Mesendoderm (in vitro differentiated cells): ENCODE measurements at places on chromosomes 4 and X.

GRCh38 chr4:150209140-150209829 is 131.0 kb downstream of the DCLK2 start:
- H3K27me3 ChIP-seq = no peaks in the 10 kb centered on the region
- no peaks in the 10 kb centered on the region for H3K4me1 ChIP-seq
- DNase-seq = peak; percentile 73
- H3K4me3 ChIP-seq = no peak overlapping the region
- no peaks in the 10 kb centered on the region for H3K36me3 ChIP-seq

DNA sequence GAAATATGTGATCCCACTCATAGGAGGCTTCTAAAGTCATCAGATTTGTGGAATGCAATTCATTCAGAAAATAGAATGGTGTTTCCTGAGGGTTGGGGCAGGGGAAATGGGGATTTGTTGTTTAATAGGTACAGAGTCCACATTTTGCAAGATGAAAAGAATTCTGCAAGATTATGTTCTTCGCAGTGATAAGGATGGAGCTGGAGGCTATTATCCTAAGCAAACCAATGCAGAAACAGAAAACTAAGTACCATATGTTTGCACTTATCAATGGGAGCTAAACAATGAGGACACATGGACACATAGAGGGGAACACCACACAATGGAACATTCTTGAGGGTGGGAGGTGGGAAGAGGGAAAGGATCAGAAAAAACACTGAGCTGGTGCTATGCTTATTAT is 144.3 kb upstream of the NLGN4X start:
- H3K36me3 ChIP-seq = no peaks in the 10 kb centered on the region
- H3K4me1 ChIP-seq = no peaks in the 10 kb centered on the region
- H3K27ac ChIP-seq = no peak overlapping the region

DNA sequence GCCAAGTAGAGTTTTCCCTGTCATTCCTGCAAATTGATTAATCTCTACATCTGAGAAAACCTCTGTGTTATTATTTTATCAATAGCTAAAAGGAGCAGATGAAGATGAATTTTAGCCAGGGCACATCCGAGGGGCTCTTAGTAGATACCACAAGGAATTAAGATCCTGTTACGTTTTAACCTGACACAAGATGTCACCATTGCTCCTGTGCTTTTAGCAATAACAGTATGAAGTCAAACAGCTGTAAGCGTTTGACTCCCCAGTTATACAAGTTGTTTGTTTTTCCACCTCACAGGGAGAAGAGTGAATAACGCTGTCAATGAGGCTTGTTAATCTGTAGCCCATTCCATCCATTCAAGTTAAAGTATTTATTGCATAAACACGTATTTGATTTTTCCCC is 76.0 kb upstream of the AP1S2 start:
- H3K27me3 ChIP-seq = no peaks in the 10 kb centered on the region
- no peaks in the 10 kb centered on the region for H3K4me1 ChIP-seq
- peak; percentile 75 for DNase-seq
- H3K4me3 ChIP-seq = no peak overlapping the region
- H3K27ac ChIP-seq = no peak overlapping the region
- no peaks in the 10 kb centered on the region for H3K36me3 ChIP-seq

GRCh38 chr4:101651778-101652177 is 138.8 kb upstream of the BANK1 start:
- no peak overlapping the region for H3K27ac ChIP-seq
- H3K4me3 ChIP-seq = no peak overlapping the region
- H3K36me3 ChIP-seq = no peaks in the 10 kb centered on the region
- H3K4me1 ChIP-seq = no peaks in the 10 kb centered on the region

- DNase-seq = no peak
- H3K4me1 ChIP-seq = no peaks in the 10 kb centered on the region
- no peaks in the 10 kb centered on the region for H3K36me3 ChIP-seq
- no peak overlapping the region for H3K4me3 ChIP-seq
Observed at GRCh38 chr4:90996813-90997212, 869.6 kb downstream of the CCSER1 start.

- H3K36me3 ChIP-seq = no peaks in the 10 kb centered on the region
- H3K27ac ChIP-seq = peak overlapping the region; percentile 11
- no peaks in the 10 kb centered on the region for H3K4me1 ChIP-seq
Observed at GRCh38 chr4:33746979-33747378, 2497.3 kb downstream of the ARAP2 start.

- no peak overlapping the region for H3K27ac ChIP-seq
- H3K36me3 ChIP-seq = no peaks in the 10 kb centered on the region
- peaks cover 54% of the 10 kb centered on the region for H3K27me3 ChIP-seq
- no peak overlapping the region for H3K4me3 ChIP-seq
- no peaks in the 10 kb centered on the region for H3K4me1 ChIP-seq
Observed at GRCh38 chrX:25005382-25006185, 10.2 kb downstream of the ARX start.

GRCh38 chr4:188732131-188732530 is 592.9 kb downstream of the TRIML1 start:
- H3K4me3 ChIP-seq = no peak overlapping the region
- no peaks in the 10 kb centered on the region for H3K4me1 ChIP-seq
- DNase-seq = no peak
- no peak overlapping the region for H3K27ac ChIP-seq
- H3K27me3 ChIP-seq = no peaks in the 10 kb centered on the region

- no peak overlapping the region for H3K4me3 ChIP-seq
- H3K36me3 ChIP-seq = no peaks in the 10 kb centered on the region
- H3K27me3 ChIP-seq = no peaks in the 10 kb centered on the region
- H3K27ac ChIP-seq = no peak overlapping the region
Observed at GRCh38 chrX:48179691-48180090, 16.9 kb downstream of the SSX5 start.

DNA sequence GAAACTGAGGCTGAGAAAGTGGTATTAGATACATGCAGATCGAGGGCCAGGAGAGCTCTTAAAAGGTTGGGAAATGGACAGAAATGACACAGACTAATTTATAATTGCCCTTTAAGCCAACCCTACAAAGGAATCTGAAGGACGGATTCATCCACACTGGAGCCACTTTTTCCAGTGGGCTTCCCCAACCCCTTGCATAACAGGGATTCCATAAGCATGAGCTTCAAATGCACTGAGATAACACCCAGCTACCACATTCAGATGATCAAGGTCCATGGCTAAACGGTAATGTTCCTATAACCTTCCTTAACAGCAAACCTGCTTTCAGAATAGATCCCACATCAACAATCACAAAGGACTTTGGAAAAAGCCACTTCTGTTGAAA is 34.2 kb downstream of the PLAC1 start:
- no peak for DNase-seq
- H3K27ac ChIP-seq = no peak overlapping the region
- H3K4me3 ChIP-seq = no peak overlapping the region
- no peaks in the 10 kb centered on the region for H3K27me3 ChIP-seq

- no peaks in the 10 kb centered on the region for H3K4me1 ChIP-seq
- H3K27me3 ChIP-seq = no peaks in the 10 kb centered on the region
- no peaks in the 10 kb centered on the region for H3K36me3 ChIP-seq
- no peak overlapping the region for H3K27ac ChIP-seq
Observed at GRCh38 chrX:110251526-110251925, 66.4 kb downstream of the AMMECR1 start.

- H3K36me3 ChIP-seq = no peaks in the 10 kb centered on the region
- H3K27ac ChIP-seq = no peak overlapping the region
- no peaks in the 10 kb centered on the region for H3K27me3 ChIP-seq
- no peaks in the 10 kb centered on the region for H3K4me1 ChIP-seq
Observed at GRCh38 chrX:129040124-129040523, 483.2 kb downstream of the SMARCA1 start.

GRCh38 chrX:118495958-118496762 is 545 bp downstream of the DOCK11 start:
- no peak overlapping the region for H3K27ac ChIP-seq
- H3K4me3 ChIP-seq = peak overlapping the region; percentile 17
- no peaks in the 10 kb centered on the region for H3K4me1 ChIP-seq
- DNase-seq = peak; percentile 21

GRCh38 chrX:51155157-51155556 is 177.5 kb upstream of the NUDT10 start:
- no peak overlapping the region for H3K27ac ChIP-seq
- no peaks in the 10 kb centered on the region for H3K4me1 ChIP-seq
- H3K27me3 ChIP-seq = no peaks in the 10 kb centered on the region
- no peak for DNase-seq
- H3K4me3 ChIP-seq = no peak overlapping the region
- no peaks in the 10 kb centered on the region for H3K36me3 ChIP-seq

GRCh38 chr4:139025841-139026240 is 10.3 kb downstream of the NOCT start:
- H3K27me3 ChIP-seq = no peaks in the 10 kb centered on the region
- H3K27ac ChIP-seq = no peak overlapping the region
- no peak for DNase-seq

- no peak overlapping the region for H3K4me3 ChIP-seq
- DNase-seq = no peak
- H3K27me3 ChIP-seq = no peaks in the 10 kb centered on the region
- no peak overlapping the region for H3K27ac ChIP-seq
- no peaks in the 10 kb centered on the region for H3K4me1 ChIP-seq
Observed at GRCh38 chr4:126028876-126029275, 714.1 kb downstream of the FAT4 start.

- H3K27me3 ChIP-seq = no peaks in the 10 kb centered on the region
- peaks cover 5% of the 10 kb centered on the region for H3K4me1 ChIP-seq
- DNase-seq = peak; percentile 26
- no peak overlapping the region for H3K4me3 ChIP-seq
- peaks cover 1% of the 10 kb centered on the region for H3K36me3 ChIP-seq
Observed at GRCh38 chr4:8478801-8479744, 38.5 kb downstream of the TRMT44 start.

DNA sequence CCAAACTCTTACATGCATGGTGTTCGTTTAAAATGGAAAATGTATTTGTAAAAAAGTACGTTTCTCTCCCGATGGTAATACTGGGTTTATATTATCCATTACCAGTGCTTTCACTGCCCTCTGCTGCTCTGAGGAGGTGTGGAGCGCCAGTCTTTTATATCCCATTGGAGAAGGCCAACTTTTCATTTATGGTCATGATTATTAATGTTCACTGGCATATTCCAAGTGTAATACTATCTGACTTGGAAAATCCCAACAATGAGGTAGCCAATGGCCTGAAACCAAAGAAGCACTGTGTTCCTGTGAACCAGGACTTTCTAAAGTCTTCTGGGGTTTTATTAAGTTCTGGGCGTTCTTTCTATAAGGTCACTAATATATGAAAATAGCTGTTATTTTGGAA is 80.7 kb downstream of the SYNPO2 start:
- DNase-seq = peak; percentile 44
- H3K27ac ChIP-seq = no peak overlapping the region
- H3K27me3 ChIP-seq = no peaks in the 10 kb centered on the region
- no peak overlapping the region for H3K4me3 ChIP-seq

DNA sequence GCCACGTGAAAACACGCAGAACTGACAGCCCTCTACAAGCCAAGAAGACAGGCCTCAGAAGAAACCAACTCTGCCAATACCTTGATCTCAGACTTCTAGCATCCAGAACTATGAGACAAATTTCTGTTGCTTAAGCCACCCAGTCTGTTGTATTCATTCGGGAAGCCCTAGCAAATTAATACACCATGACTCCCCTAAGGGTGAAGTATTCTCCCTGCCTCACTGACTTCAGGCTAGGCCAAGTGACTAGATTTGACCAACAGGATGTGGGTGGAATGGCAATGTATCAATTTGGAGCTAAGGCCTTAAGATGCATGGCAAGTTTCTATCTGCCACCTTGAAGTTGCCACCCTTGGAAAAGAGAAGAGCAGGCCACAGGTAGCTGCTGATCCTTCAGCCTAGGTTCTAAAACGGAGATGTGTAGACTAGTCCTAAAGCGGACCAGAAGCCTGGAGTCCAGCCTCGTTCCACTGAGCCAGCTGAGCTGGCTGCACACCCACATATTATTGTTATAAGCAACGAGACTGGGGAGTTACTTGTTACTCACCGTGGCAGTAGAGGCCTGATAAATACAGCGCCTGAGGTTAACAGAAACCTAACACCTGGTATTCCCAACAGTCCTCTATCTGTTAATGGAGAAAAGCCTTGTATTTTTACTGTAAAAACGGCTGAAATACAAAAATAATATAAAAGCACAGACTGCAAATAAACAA is 16.4 kb downstream of the SCARB2 start:
- H3K27ac ChIP-seq = no peak overlapping the region
- no peak overlapping the region for H3K4me3 ChIP-seq
- no peaks in the 10 kb centered on the region for H3K27me3 ChIP-seq
- DNase-seq = no peak
- no peaks in the 10 kb centered on the region for H3K36me3 ChIP-seq

DNA sequence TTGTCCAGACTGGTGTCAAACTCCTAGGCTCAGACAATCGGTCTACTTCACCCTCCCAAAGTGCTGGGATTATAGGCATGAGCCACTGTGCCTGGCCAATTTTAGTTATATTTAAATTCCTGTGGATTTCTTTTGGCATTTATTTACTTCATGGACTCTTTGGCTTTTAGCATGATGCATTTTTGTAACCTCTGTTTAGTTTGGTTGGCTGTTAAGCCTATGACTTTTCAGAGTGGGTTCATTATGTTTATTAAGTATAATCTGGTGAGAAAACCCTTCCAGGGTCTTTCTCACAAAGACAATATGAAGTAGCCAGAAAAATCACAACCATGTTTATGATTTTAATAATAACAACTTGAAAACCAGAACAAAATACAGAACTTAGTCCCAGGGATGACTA is 49.4 kb downstream of the USP38 start:
- no peak overlapping the region for H3K4me3 ChIP-seq
- no peaks in the 10 kb centered on the region for H3K27me3 ChIP-seq
- H3K27ac ChIP-seq = no peak overlapping the region
- no peak for DNase-seq
- no peaks in the 10 kb centered on the region for H3K4me1 ChIP-seq
- H3K36me3 ChIP-seq = no peaks in the 10 kb centered on the region

DNA sequence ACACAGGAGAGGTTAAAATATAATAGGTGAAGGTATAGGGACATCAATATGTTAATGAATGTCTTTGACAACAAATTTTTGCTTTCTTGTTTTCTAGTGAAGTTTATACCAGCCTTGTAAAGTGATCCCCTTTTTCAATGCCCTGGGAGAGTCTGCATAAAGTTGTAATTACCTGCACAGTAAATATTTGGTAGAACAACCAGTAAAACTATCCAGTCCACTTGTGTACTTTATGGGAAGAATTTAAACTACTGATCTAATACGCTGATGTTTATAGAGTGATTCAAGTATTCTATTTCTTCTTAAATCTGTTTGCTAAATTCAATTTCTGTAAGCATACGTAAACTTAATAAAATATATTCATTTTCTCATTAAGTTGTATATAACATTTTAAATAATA is 103.3 kb downstream of the GPM6A start:
- H3K27ac ChIP-seq = no peak overlapping the region
- H3K4me3 ChIP-seq = no peak overlapping the region
- no peaks in the 10 kb centered on the region for H3K4me1 ChIP-seq
- no peaks in the 10 kb centered on the region for H3K27me3 ChIP-seq

GRCh38 chrX:2781698-2782097 is 29.9 kb downstream of the XG start:
- peak overlapping the region; percentile 57 for H3K27ac ChIP-seq
- H3K36me3 ChIP-seq = no peaks in the 10 kb centered on the region
- H3K4me1 ChIP-seq = peaks cover 2% of the 10 kb centered on the region
- no peak overlapping the region for H3K4me3 ChIP-seq

GRCh38 chr4:118801895-118802575 is 33.9 kb downstream of the SEC24D start:
- H3K27me3 ChIP-seq = no peaks in the 10 kb centered on the region
